Left renal cortex interstitium (tissue), 4 donors: ENCODE measurements at places on chromosomes 12 and 14.

DNA sequence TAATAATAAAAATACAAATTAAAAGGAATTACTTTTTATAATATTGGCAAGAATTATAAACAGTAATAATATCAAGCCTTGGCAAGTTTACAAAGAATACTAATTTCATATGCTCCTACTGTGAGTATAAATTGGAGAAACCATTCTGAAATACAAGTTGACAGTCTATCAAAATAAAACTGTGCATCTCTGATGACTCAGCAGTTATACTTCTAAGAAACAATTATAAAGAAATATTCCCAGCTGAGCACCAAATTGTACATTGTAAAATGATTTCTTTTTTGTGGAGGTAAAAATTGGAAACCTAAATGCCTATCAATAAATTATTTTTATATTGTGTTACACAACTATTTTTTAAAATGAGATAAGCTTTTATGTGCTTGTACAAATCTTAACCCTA, 35.5 kb upstream of the KCNC2 start:
- DNase-seq, result no peak

GRCh38 chr12:125249066-125249824, 184.0 kb downstream of the AACS start:
- DNase-seq, result no peak

GRCh38 chr14:103834956-103835355, 12.4 kb downstream of the PPP1R13B start:
- DNase-seq, result no peak

DNA sequence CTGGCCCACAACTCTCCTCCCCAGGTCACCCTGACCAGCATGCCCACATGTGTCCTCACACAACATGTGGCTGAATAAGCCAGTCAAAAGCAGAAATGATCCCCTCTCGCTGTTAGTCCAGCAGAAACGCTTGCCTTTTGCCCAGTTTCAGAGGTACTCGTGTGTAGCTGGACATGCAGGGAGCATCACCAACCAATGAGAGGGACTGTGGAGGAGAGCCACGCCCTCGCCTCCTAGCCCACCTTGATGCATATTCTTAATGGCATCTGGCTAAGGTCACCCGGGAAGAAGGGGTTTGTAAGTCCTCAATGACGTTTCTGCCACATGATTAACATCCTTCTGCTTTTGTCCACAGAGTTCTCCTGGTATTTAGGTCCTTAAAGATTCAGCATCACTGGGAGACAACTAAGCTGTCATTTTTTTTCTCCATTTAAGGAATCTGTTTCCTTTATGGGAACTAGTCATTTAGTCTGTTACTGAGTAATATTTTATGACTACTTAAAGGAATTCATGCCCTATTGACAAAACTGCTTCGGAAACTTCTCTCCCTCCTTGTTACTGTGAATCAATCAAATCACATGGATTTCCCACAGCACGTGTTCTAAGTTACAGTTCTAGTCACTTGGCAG, 134.0 kb downstream of the GCH1 start:
- DNase-seq, result no peak

- no peak for DNase-seq
These were observed 181.9 kb downstream of the PRKCH start for GRCh38 chr14:61503167-61503801.

DNA sequence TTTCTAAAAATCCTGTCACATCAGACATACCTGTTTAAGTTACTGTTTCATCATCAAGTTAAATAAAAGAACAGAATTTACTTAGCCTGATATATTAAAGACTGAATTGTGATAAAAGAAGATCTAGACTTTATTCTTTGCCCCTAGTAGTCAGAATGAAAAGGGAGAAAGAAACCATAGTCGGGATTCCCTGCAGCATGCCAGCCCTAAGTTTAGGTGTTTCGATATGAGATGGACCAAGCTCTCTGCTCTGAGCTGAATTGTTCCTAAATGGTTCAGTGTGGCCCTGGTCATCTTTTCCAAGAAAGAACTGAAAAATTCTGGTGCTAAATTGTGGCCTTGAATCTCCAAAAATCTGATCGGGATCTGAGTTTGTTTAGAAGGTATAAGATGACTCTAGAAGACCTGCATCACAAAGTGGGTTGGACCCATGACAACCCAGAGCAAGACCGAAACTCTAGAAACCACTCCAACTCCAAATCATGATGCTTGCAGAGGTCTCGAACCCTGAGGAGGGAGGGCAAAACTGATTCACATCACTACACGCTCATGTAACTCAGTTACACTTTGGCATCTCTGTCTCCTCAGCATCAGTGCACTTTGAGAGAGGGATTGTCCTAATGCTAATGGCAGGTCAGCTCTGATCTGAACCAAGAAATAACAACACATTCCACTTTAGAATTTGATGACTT, 15.7 kb downstream of the PTGER2 start:
- DNase-seq, result no peak

GRCh38 chr14:59547310-59547709, 29.3 kb downstream of the CCDC175 start:
- no peak for DNase-seq

DNA sequence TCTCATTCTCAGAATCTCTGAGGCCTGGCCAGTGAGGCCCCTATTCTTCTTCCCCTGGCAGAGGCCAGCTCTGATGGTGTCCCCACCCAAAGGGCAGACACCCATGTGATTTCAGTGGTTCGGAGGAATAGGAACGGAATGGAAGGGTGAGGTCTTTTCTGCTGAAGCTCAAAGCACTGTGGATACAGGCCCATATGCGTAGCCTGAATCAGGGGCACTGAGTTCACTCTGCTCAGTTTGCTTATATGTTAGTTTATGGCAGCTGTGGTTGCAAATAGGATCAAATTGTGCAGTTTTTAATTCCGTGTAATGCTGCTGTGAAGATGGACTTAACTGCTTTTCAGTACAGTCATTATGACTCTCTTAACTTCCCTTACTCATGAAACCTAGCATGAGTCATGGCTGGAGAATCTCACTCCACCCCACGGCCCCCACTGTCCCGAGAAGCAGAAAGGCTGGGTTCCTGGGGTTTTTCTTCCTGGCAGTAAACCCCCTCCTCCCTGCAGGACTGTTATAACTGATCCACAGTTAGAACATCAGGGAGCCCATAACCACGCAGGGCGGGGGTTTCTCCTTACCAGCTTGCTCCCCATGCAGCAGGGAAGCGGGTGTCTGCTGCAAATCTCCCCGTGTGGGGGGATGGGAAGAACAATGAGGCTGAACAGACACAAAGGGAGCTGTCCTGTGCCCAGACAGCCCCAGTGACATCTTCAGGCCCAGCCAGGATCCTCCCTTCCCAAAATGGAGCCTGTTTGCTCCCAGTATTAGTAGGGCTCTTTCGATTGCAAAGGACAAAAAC, 122.7 kb downstream of the SLC38A6 start:
- no peak for DNase-seq

DNA sequence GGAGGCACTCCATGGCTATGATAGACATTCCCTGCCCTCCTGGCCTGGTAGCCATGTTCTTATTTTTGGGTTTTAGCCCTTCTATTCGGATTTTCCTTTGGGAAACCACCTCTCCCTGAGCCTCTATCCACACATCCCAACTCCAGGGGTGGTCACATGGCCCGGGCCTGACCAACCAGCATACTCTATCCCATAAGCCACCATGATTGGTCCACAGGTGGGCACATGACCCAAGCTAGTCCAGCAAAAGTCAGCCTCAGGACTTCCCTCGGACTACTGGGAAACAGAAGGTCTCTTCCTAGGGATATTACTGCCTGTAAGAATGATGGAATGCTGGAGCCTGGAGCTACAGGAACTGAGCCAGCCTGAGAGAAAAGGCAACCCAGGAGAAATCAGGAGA, 12.5 kb downstream of the PRIMA1 start:
- DNase-seq, result no peak

DNA sequence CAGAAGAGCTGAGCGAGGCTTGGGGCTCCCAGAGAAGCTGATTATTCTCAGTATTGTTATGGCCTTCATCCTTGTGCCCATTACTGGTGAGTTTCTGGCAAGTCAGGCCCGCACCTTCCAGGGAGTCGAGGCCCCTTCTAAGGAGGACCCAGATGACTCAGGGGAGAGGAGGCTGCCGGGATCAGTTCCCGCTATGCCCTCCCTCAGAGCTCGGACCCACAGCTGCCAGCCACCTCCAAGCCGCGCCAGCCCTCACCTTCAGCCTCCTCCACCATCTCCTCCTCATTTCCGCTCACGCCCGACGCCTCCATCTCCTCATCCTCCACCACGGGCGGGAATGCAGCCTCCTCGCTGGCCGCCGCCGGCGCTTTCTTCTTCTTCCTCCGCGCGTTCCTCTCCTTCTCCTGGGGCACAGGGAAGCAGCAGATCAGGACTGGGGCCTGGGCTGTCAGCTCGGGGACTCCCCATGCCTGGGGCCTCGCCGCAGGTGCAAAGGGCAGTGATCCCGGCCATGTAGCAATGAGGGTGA, 83.2 kb downstream of the RFLNA start:
- no peak for DNase-seq

DNA sequence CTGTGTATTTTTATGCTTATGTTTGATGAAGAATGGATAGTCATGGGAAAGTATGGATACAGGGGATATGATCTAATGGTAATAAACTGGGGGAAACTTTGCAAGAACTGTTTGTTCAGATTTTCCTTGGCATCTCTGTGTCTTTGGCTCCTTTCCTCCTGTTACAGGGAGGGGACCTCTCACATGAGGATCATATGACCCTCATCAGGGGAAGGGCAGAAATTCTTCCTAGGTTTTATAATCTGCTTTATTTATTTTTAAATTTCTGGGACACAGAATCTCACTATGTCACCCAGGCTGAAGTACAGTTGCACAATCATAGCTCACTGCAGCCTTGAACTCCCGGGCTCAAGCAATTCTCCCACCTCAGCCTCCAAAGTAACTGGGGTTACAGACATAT, 526.5 kb downstream of the CCER1 start:
- no peak for DNase-seq

- no peak for DNase-seq
These were observed 1.2 kb downstream of the PAWR start for GRCh38 chr12:79689477-79690141.

DNA sequence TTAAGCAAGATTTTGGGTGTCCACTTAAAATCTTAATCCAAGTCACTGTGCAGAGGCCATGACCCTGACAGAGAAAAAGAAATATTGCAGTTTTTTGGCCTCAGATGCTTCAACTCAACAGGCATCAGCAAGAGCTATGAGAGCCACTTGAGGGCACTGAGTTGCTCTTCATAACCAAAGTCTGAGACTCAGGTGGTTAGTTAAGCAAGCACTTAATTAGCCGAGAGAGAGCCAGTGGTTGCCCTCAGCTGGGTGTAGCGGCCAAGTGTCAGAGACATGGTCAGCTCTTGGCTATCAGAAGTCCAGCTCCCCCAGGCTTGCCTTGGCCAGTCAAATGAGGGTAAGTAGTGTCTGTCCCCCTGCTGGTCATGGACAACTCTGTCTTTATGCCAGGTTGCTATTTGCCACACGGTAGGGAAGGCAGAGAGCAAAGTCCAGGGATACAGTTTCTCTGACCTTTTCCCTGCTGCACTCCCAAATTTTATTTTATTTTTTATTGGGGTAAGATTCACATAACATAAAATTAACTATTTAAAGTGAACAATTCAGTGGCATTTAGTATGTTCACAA, 9.0 kb upstream of the KRT71 start:
- DNase-seq, result no peak

- no peak for DNase-seq
These were observed 3.8 kb upstream of the SCARB1 start for GRCh38 chr12:124867401-124867930.

DNA sequence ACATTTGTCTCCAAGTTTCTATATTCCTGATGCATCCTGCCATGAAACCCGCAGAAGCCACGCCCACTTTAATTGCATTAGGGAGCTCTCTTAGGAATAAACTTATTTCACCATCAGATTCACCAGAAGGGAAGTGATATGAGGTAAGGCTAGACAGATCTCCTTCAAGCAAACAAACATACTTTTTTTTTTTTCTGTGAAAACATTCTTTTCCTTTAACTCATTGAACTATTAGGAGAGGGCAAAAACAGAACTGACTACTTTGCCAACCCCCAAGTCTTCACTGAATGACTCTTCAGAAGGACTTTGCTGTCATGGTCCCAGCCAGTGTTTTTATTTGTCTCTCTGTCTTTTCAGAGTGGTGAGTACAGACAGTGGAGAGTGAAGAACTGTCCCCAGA, 48.4 kb downstream of the GTF2A1 start:
- no peak for DNase-seq

- no peak for DNase-seq
These were observed 6.2 kb downstream of the DUSP6 start for GRCh38 chr12:89345830-89346740.

DNA sequence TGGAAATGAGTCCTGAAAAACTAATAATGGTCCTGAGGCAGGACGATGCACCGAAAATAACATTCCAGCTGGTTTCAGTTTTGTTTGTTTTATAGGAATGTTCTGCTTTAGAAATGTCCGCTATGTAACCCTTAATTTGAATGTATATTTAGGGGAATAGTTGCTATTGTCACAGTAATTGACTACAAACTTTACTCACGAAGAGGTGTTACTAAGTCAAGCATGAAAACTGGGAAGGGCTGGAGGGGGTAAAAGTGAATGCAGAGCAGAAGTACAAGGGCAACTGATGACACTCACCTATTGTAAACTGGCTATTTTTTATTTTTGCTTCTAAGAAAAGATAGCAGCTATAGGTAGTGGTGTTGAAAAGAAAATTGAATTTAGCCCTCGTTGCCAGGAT, 230.7 kb upstream of the SYT10 start:
- no peak for DNase-seq

- no peak for DNase-seq
These were observed 37.3 kb upstream of the BCL11B start for GRCh38 chr14:99309220-99309766.

- DNase-seq, result no peak
These were observed 47.8 kb downstream of the ADGRD1 start for GRCh38 chr12:131001493-131001892.

DNA sequence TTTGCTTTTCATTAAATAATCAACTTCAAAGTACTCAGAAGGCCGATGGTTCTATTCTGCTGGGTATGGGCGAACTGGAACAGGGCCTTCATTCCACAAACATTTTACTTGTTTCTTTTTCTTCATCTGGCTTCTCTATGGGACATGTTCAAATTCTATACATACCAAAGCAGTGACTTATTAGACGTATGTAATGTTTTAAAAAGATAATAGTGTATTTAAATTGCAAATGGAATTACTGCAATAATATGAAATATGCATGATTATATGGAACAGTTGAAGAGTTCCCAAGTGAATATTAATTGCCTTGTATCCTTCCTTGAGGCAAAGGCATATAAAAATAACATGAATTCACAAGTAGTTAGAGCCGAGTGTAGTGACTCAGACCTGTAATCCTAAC, 75.5 kb downstream of the FAR2 start:
- DNase-seq, result no peak
